ENCODE measurements at places on chromosomes 6 and 20.

DNA sequence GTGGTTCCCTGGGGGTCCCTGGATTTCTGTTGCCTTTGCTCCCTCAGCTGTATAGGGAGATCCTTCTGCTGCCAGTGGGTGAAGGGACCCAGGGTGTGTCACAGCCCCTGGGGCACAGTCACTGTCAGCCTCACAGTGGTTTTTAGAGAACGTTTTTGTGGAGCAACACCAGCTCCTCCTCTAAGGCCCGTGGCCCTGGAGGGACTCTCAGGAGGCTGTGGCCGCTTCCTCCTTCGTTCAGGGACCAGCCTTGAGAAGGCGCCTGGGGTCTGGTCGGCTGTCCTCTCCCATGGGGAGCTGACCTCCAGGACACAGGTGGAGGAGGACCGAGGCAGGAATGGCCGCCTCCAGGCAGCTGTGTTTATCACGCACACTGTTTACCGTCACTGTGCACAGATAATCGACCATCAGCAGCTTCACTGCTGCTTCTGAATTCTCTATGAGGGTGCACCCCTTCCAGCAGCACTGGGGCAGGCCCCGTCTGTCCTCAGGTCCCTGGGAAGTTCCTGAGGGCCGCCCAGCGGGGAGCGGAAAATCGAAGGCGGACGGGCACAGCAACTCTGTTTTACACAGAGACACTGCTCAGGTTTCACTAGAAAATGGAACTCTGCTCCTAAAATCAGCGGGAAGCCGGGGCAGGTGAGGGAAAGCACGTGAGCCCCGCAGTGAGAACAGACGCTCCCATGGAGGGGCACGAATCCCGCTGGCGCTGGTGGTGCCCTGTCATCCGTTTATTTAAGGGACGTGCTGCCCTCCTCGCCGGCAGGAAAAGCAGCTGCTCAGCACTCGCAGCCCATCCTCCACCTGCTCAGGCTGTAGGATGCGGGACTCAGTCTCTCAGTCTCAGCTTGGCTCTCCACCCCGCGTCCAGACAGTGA is 10.4 kb upstream of the FRMD1 start:
- DNase-seq, result no peak

- no peak for DNase-seq
These were observed 76.0 kb downstream of the ANKRD6 start for GRCh38 chr6:89508755-89509563.

GRCh38 chr6:65098349-65098748 is 608.7 kb downstream of the EYS start:
- no peak for DNase-seq

GRCh38 chr6:27837625-27838057 is 74.6 kb downstream of the OR2B2 start:
- no peak for DNase-seq

DNA sequence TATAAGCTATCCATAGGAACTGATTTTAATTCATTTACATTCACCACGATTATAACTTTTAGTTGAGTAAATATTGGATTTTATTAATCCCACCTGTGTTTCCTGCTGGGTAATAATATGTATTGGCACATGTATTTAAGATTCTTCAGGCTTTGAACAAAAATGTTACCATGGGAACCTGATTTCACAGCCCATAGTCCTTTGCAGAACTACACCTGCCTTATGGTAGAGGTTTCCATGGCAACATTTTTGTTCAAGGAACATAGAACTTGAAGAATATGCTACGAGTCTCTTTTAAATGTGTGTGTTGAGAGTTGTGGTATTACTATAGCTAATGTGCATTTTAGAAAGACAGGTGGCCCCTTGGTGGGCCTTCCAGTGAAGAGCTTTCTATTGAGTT is 317.4 kb downstream of the SAMD5 start:
- no peak for DNase-seq

GRCh38 chr20:42083280-42083679 is 465.1 kb upstream of the CHD6 start:
- DNase-seq, result no peak

DNA sequence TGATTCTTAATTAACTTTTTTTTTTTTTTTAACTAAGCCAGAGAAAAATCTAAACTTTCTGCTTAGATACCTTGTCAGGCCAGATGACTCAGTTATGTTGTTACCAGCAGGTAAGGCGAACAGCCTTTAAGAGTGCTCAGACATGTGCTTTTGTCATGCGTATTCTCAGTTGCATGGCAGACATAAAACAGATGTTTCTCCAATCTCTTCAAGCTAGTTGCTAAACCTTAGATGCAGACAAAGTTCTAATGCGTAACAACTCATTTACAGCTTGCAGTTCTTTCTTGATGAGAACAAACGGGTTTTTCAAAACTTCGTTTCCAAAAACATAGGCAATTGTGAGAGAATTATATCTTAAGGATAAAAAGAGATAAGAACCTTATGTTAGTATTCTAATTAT is 49.6 kb upstream of the GFRAL start:
- no peak for DNase-seq

DNA sequence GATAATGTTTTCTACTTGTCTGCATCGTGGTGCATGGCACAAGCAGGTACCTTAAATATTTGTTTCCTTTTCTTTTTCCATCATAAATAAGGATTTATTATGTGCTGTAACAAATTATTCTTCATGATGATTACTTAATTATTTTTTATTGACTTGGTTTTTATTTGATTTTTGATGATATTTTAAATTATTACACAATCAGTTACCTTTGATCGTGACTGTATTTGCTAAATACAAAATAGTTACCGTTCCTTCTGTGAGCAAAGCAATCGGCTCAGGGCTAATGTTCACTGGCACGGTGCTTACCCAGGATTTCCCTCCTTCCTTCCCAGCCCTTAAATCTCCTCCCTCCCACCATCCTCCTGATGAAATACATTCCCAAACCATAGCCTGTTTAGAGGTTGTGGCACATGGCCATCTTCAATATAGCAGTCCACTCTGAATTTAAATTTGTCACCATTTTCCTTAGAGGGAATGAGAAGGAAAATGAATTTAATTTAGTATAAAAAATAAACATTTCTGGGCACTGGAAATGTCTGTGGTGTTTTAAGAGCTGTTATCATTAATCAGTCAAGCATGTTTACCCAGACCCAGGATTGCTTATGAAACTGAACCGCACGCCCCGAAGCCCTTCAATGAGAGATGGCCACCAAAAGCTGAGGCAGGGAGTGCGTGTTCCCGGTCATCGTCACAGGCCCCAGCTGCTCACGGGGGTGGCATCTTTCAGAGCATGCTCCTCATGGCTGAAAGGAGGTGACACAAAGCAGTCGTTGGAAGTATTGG is 23.0 kb upstream of the EXOC2 start:
- DNase-seq, result no peak

GRCh38 chr6:23446469-23446967 is 679.5 kb upstream of the NRSN1 start:
- DNase-seq, result no peak

- no peak for DNase-seq
These were observed 240.0 kb downstream of the ANKRD60 start for GRCh38 chr20:57988422-57988821.

GRCh38 chr6:43838276-43839036 is 68.4 kb downstream of the VEGFA start:
- no peak for DNase-seq

DNA sequence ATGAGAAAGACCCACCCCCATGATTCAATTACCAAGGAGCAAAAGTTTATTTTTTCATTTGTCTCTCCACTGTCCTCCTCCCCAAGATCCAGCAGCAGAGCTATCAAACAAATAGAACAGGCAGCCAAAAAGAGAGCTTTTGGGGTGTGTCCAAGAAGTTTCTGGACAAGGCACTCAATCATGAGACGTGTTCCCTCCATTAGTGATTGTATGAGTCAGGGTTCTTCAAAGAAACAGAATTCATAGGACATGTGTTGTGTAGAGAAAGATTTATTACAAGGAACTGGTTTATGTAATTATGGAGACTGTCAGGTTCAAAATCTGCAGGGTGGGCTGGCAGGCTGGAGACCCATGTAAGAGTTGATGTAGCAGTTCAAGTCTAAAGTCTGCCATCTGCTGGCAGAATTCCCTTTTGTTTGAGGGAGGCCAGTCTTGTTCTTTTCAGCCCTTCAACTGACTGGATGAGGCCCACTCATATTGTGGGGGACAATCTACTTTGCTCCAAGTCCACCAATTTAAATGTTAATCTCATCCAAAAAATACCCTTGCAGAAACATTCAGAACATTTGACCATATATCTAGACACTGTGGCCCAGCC is 248.1 kb upstream of the OPRM1 start:
- DNase-seq, result no peak

GRCh38 chr6:78157606-78158005 is 504.8 kb downstream of the MEI4 start:
- DNase-seq, result no peak

DNA sequence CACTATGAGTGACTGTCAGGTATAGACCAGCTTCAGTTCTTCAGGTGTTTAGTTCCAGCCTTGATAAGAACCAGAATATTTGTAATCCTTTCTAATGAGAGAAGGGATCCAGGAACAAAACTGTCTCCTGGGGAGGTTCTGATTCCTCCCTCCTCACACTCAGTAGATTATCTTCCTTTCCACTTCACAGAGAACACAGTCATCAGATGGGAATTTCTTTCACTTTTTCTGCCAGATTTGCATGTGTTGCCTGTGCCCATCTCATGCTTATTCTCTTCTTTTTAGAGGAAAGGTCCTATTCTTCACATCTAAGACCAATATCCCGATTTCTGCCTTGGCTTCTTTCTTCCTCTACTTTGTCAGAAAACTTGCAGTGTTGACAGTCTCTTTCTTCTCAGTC is 50.8 kb downstream of the CD109 start:
- DNase-seq, result no peak

- DNase-seq, result no peak
These were observed 7.1 kb downstream of the CSNK2A1 start for GRCh38 chr20:536426-537010.

DNA sequence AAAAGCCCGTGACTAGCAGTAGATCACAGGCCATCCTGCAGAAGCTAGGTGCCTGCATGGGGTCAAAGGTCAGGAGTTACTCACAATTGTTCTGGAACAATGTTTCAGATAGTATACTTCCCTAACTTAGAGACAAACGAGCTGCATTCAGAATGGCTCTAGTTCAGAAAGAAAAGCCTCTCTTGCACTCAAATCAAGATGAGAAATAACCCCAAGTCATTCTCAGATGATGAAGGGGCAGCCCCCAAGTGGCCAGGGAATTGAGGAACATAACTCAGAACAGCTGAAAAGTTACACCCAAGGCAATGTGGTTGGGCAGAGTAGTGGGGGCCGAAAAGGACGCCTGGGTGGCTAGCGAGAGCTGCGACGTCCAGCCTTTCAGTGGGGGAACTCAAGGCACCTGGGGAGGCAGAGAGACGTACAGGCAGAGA is 27.8 kb downstream of the FYN start:
- DNase-seq, result no peak

- no peak for DNase-seq
These were observed 47.5 kb downstream of the BMP2 start for GRCh38 chr20:6814945-6815344.

DNA sequence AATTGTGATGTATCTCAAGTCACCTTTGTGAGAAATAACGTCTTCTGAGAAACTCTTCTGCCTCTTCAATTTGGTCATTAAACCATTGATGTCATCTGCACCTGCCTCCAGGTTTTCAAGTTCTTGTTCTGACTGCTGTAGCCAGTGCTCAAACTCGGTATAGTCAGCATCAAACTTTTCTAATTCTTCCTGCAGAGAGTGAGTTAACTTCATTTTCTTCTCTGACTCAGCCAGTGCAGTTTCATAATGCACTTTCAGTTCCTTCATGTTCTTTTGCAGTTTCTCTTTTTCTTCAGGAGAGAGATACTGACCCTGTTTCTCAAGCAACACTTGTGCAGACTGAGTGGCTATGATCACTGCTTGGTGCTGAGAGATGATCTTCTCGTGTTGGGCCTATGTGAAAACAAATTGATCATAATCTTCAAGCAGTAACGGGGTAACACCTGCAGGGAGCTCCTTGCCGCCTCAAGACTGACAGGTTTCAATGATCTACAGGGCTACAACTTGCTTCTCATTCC is 48.8 kb downstream of the DST start:
- DNase-seq, result no peak

- no peak for DNase-seq
These were observed 19.3 kb downstream of the COL20A1 start for GRCh38 chr20:63312273-63312672.

GRCh38 chr6:126333729-126334128 is 6.2 kb upstream of the CENPW start:
- DNase-seq, result no peak

DNA sequence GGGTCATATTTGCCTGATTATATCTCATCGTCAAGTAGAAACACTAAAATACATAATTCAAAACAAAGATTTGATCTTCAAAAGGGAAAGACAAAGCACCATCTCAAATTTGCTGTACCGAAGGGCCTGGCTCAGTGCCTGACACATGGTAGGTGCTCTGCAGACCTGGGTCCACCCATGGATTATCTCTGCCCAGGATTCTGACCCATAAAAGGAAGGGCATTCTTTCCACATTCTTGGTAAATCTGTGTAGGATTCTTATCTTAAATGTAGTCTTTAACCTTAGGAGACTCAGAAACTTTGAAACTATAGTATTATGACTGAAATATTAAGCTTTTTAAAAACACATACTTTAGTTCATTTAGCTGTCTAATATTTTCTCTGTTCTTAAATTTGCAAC is 274.1 kb upstream of the FLRT3 start:
- DNase-seq, result no peak

GRCh38 chr20:48803176-48804053 is 24.4 kb downstream of the PREX1 start:
- DNase-seq, result no peak

- no peak for DNase-seq
These were observed 5.9 kb downstream of the OCSTAMP start for GRCh38 chr20:46544576-46544975.

DNA sequence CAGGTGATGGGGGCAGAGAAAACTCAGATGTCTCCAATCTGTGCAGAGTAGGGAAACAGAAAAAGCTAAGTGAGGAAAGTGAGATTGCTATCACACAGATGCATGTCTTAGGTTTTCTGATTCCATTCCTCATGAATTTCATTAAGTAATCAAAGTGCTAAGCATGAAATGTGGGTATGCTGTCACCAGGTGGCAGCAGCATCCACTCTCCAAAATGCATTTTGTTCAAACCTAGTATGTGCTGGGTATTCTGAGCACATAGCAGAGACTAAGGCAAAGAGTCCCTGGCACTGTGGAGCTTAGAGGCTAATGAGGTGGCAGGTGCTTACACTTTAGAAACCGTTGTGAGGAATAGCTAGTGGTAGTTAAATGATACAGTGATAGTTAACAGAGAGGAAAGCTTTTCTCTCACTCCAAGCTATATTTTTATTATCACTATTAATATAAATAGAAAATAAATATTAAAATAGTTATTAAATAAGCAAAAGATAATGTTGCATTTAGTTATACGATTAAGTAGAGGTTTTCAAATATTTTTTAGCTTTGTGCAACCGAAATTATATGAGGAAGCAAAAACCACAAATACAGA is 179.5 kb downstream of the CDH26 start:
- DNase-seq, result no peak

GRCh38 chr6:159729598-159730331 is 2.5 kb downstream of the WTAP start:
- no peak for DNase-seq

- DNase-seq, result no peak
These were observed 94.7 kb downstream of the ANKRD6 start for GRCh38 chr6:89527634-89528033.
